ENCODE measurements at places on chromosomes 5 and 9.
A peak's percentile ranks its signal among the peaks of the same experiment; 100 is the strongest.

DNA sequence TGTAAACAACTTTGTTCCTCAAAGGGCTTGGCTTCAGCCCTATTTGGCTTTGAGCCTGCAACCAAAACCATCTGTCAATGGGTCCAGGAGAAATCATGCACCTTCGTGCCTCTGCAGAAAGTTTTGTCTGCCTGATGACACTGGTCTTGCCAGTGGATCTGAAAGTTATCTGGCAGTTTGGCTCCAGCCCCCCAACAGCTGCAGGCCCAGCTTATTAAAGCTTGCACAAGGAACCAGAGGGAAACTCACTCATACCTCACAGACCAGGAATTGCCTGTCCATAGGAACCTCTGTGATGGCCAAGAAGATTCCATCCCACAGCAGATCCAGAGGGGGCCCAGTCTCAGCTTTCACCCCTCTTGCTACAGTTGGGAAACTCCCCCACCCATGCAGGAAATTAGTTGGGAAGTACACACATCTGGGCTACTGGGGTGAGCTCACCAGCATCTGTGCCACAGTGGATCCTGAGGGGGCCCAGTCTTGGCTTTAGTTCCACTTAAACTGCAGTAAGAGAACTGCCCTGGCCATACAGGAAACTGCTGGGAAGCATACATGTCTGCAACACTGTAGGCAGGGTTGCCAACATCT is 265.5 kb downstream of the GRIA1 start:
- H3K36me3 ChIP-seq = no peaks in the 10 kb centered on the region
- no peak for DNase-seq
- no peaks in the 10 kb centered on the region for H3K4me1 ChIP-seq
- no peak overlapping the region for H3K4me3 ChIP-seq
- no peak overlapping the region for H3K27ac ChIP-seq

DNA sequence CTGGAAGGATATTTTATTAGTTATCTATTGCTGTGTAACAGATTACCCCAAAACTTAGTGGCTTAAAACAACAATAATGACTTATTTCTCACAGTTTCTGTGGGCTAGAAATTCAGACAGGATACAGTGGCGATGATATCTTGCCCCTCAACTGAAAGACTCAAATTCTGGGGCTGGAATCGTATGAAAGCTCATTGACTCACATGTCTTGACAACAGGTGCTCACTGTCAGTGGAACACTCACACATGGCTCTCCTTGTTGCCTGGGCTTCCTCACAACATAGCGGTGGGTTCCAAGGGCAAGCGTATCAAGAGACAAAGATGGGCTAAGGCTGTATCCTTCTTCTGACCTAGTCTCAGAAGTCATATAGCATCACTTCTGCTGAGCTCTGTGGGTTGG is 3.7 kb upstream of the GNPDA1 start:
- H3K27me3 ChIP-seq = no peaks in the 10 kb centered on the region
- H3K4me1 ChIP-seq = peaks cover 5% of the 10 kb centered on the region
- H3K36me3 ChIP-seq = no peaks in the 10 kb centered on the region
- DNase-seq = no peak

- no peak for DNase-seq
- H3K27ac ChIP-seq = no peak overlapping the region
- H3K36me3 ChIP-seq = no peaks in the 10 kb centered on the region
- no peaks in the 10 kb centered on the region for H3K4me1 ChIP-seq
- H3K4me3 ChIP-seq = no peak overlapping the region
Observed at GRCh38 chr5:118875131-118875530, 113.2 kb downstream of the DTWD2 start.

DNA sequence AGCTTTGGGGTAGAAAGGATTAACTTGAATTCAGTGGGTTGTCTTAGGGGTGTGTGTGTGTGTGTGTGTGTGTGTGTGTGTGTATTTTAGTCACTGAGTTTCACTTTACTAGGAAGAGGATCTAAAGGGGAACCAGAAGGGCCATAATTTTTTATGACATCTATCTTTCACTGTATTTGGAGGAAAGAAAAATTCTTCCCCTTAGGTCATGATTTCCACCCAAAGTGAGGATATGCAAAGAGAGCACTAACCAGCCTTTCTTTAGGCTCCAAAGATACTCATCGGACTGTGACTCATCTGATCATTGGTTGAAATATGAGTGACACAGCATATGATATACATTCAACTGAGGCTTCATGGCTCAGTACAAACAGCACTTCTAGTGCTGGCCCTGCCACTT is 75.2 kb upstream of the RASGRF2 start:
- H3K4me1 ChIP-seq = no peaks in the 10 kb centered on the region
- H3K4me3 ChIP-seq = no peak overlapping the region
- DNase-seq = no peak
- no peaks in the 10 kb centered on the region for H3K27me3 ChIP-seq

DNA sequence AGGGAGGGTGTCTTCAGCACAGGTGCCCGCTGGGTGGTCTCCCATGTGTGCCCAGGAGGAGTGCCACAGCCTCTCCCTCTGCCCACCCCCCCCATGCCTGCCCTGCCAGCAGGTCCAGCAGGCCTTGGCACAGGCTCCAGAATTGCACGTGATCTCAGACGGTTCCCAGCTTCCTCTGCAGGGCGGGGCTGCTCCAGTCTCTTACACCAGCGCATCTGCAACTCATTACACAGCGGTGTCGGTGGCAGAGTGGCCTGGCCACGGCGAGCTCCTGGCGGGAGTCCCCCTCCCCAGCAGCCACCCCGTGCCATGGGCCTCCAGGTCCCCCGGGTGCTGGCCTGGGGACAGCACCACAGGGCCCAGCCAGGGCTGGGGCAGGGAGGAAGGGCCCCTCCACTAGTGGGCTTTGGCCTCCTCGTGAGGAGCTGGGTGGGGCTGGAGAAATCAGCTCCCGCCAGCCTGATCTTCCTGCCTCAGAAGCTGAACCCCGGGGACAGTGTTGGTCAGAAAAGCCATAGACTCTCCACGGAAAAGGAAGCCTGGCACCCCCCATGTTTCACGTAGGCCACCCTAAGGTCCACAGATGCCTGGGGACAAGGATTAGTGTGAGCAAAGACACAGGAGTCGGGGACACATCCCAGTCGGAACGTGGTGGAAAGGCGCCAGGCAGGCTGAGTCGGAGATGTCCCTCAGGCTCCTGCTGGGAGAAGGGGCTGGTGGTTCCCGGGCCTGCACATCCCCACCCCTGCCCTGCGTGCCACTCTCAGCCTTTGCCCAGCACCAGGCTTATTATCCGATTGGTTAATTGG is 40.2 kb downstream of the RXRA start:
- H3K27me3 ChIP-seq = no peaks in the 10 kb centered on the region
- H3K27ac ChIP-seq = no peak overlapping the region
- no peaks in the 10 kb centered on the region for H3K36me3 ChIP-seq
- peaks cover 21% of the 10 kb centered on the region for H3K4me1 ChIP-seq
- no peak for DNase-seq

GRCh38 chr9:81455462-81456219 is 233.7 kb downstream of the TLE1 start:
- no peaks in the 10 kb centered on the region for H3K36me3 ChIP-seq
- no peak for DNase-seq
- no peak overlapping the region for H3K4me3 ChIP-seq
- no peaks in the 10 kb centered on the region for H3K27me3 ChIP-seq
- no peak overlapping the region for H3K27ac ChIP-seq
- H3K4me1 ChIP-seq = no peaks in the 10 kb centered on the region

- no peaks in the 10 kb centered on the region for H3K27me3 ChIP-seq
- no peaks in the 10 kb centered on the region for H3K36me3 ChIP-seq
- H3K4me3 ChIP-seq = no peak overlapping the region
- peak; percentile 46 for DNase-seq
- peaks cover 25% of the 10 kb centered on the region for H3K4me1 ChIP-seq
Observed at GRCh38 chr9:96420468-96421219, 2.5 kb upstream of the ZNF367 start.

DNA sequence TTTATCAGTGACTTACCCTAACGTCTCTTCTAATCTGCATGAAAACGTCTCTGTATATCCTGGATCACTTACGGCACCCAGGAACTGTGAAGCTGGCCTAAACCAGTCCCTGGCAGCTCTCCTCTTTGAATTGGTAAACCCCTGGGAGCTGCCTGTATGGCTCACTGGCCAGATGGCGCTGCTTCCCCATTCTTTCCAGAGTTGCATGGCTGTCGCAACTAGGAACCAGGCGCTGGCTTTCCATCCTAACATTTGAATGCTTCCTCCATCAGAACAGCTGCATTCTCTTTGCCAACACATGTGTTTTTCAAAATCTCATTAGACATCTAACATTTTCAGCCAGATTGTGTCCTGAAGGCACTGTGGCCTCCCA is 8.0 kb upstream of the PCA3 start:
- no peak overlapping the region for H3K4me3 ChIP-seq
- peaks cover 2% of the 10 kb centered on the region for H3K4me1 ChIP-seq
- peak; percentile 73 for DNase-seq
- H3K27ac ChIP-seq = no peak overlapping the region
- H3K36me3 ChIP-seq = no peaks in the 10 kb centered on the region

- no peaks in the 10 kb centered on the region for H3K36me3 ChIP-seq
- H3K4me1 ChIP-seq = peaks cover 20% of the 10 kb centered on the region
- peak; percentile 90 for DNase-seq
- no peaks in the 10 kb centered on the region for H3K27me3 ChIP-seq
Observed at GRCh38 chr9:27726244-27727081, 153.2 kb upstream of the C9orf72 start.

DNA sequence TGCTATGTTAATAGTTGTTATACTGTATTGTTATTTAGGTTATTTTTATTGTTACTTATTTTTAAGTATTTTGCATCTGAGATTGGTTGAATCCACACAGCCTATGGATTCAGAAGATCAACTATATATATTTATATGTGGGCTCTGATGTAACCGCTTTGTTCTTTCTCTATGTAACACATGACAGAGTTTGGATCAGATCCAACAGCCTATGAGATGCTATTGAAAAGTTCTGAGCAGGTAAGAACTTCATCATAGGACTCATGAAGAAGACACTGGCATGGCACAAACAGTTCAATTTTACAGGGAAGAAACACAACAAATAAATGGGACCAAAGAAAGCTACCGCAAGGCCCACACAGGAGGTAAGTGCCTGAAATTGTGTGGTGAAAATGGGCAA is 93.4 kb downstream of the GNAQ start:
- no peak overlapping the region for H3K27ac ChIP-seq
- H3K27me3 ChIP-seq = no peaks in the 10 kb centered on the region
- no peak overlapping the region for H3K4me3 ChIP-seq
- H3K4me1 ChIP-seq = no peaks in the 10 kb centered on the region
- no peak for DNase-seq

DNA sequence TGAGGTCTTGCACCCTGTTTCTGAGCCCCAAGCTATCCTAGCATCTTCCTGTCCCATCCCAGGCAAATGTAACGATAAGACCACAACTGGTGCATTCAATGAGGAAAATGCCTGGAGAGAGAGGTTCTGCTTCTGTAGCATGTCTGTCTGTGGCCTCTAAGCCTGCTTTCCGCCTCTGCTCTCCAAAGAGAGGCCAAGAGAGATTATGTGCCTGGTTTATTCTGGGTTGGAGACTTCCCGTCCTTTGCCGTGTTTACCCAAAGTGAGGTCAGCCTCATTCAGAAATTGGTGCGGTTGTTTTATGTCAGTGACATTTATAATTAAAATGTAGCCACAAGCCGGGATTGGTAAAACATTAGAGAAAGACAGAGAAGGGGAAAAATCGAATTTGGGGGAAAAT is 77.8 kb downstream of the FGF1 start:
- no peaks in the 10 kb centered on the region for H3K36me3 ChIP-seq
- no peaks in the 10 kb centered on the region for H3K27me3 ChIP-seq
- no peak overlapping the region for H3K4me3 ChIP-seq
- no peaks in the 10 kb centered on the region for H3K4me1 ChIP-seq
- no peak overlapping the region for H3K27ac ChIP-seq

- no peaks in the 10 kb centered on the region for H3K36me3 ChIP-seq
- no peak overlapping the region for H3K27ac ChIP-seq
- H3K4me3 ChIP-seq = no peak overlapping the region
- H3K27me3 ChIP-seq = no peaks in the 10 kb centered on the region
- H3K4me1 ChIP-seq = peaks cover 6% of the 10 kb centered on the region
- DNase-seq = peak; percentile 17
Observed at GRCh38 chr5:37663538-37663937, 176.3 kb downstream of the GDNF start.

GRCh38 chr5:195401-196160 is 4.3 kb downstream of the LRRC14B start:
- H3K4me1 ChIP-seq = peaks cover 8% of the 10 kb centered on the region
- peak; percentile 22 for DNase-seq
- H3K36me3 ChIP-seq = no peaks in the 10 kb centered on the region
- no peaks in the 10 kb centered on the region for H3K27me3 ChIP-seq

DNA sequence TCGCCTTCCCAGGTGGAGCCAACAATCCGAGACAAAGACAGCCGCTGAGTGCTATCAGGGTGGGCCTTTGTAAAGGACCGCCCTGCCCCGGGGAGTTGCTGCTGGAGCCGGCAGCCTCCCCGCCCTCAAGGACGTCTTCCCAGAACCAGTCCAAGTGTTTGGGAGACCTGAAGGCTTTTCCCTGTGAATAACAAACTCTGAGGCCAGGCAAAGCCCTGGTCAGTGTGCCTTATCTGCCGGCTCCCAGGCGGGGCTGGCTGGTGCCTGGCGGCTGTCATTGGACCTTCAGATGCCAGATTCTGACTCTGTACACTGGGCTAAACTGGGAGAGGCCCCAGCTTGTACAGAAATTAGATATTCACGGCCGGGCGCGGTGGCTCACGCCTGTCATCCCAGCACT is 2.1 kb downstream of the SLC9A3 start:
- H3K4me1 ChIP-seq = peaks cover 29% of the 10 kb centered on the region
- no peak overlapping the region for H3K27ac ChIP-seq
- no peak for DNase-seq
- no peaks in the 10 kb centered on the region for H3K36me3 ChIP-seq
- no peak overlapping the region for H3K4me3 ChIP-seq

DNA sequence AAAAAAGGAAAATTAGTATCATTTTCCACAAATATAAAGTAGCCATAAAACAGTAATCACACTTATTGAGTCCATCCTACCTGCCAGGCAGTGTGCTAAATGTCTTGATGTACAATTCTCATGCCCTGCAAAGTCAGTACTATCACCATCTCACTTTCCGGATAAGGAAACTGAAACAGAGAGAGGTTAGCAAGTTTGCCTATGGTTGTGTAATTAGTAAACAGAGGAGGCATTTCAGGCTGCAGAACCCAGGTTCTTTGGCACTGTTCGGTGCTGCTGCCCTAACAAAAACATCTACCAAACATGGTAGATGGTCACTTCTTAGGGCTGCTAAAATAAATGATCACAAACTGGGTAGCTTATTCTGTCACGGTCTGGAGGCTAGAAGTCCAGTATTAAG is 22.6 kb downstream of the PLAC8L1 start:
- H3K27ac ChIP-seq = no peak overlapping the region
- H3K4me1 ChIP-seq = no peaks in the 10 kb centered on the region
- H3K27me3 ChIP-seq = no peaks in the 10 kb centered on the region
- DNase-seq = no peak
- no peak overlapping the region for H3K4me3 ChIP-seq

Measured in neural progenitor cell (in vitro differentiated cells).